SHP77 treated with DMSO at 0.1 percent for 48 hours (cell line): ENCODE measurements at places on chromosomes 5 and 9.

DNA sequence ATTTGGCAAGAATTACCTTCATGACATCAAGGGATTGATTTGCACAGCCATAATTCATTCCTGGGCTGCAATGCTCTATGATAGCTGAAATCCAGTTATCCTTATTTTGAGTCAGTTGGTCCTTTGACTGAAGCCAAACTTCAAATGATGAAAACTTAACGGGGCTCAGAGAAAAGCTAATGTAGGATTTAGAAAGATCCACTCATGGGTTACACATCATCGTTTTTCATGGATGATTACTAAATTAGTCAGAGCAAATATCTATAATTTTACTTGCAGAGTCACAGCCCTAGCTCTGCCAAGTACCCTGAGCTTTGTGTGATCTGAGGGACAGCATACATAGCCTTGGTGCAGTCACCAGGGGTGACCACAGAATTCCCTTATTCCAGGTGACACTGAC lies 27.3 kb upstream of the MUSK start:
- no peak for DNase-seq

GRCh38 chr5:107389775-107390148 lies 281.0 kb downstream of the EFNA5 start:
- DNase-seq: no peak

- DNase-seq: no peak
Measured at GRCh38 chr5:180119031-180119902, 47.7 kb upstream of the RNF130 start.

GRCh38 chr9:123267481-123268198 lies 746 bp downstream of the STRBP start:
- no peak for DNase-seq

DNA sequence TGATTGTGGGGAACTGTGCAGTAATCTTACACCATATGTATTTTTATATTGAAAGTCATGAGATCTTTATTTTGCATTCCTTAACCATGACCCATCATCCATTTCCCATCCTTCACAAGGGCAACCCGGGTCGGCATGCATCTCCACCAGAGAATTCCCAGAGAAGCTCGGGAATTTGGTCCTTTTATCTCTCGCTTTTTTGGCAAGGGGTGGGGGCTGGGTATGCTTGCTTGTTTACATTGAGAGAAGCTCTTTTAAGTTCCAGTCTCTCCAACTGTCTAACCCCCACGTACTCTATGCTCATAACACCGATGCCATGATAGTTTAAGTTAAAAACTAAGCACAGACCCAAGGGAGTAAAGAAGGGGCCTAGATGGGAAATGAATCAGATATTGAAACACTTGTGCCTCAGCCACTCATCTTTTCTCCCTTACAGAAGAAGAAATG lies 109.9 kb upstream of the NFIB start:
- DNase-seq: no peak

- no peak for DNase-seq
Measured at GRCh38 chr5:93584596-93585040, 1.6 kb downstream of the NR2F1 start.

GRCh38 chr5:159877016-159877415 lies 39.3 kb upstream of the ADRA1B start:
- no peak for DNase-seq

- DNase-seq: no peak
Measured at GRCh38 chr9:71822456-71822855, 54.1 kb upstream of the CEMIP2 start.

GRCh38 chr5:123721675-123722276 lies 209.8 kb downstream of the CSNK1G3 start:
- DNase-seq: no peak

DNA sequence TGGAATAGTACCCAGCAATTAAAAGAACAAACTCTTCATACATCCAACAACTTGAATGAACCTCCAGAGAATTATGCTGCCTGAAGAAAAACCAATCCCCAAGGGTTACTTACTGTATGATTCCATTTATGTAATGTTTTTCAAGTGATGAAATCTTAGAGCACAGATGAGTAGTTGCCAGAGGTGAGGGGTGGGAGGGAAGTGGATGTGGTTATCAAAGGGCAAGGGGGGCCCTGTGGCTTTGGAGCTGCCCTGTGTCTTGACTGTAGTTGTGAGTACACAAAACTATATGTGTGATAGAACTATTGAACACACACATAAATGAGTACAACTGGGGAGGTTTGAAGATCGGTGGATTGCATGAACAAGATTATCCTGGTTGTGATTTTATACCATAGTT lies 115.8 kb upstream of the SLC25A48 start:
- DNase-seq: no peak

DNA sequence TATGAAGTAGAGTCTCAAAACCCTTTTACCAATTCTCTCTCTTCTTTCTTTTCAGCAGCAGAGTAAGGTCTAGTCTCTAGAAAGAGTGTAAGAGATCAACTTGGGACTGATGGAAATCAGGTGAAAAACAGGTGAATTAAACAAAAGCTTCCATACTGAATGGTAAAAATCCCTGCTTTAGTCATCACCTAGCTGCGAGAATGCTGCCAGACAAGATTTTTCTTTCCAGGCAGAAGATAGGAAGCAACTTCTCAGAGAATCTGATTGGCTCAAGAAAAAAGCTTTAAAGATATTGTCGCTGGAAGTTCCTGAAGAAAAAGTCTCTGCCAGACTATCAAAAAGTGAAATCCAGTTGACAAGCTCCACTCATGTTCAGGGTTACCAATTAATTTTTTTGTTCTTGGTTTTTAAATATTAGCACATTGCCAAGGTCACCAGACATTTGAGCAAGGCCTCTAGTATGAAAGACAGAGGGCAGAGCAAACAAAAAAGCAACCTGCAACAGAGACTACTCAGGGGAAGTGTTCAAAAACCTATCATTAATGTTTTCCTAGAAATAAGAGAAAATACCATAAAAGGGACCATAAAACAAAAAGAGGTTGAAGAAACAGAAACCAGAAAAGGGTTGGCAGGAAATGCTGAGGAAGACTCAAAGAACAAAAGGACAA lies 9.3 kb downstream of the CDO1 start:
- no peak for DNase-seq

DNA sequence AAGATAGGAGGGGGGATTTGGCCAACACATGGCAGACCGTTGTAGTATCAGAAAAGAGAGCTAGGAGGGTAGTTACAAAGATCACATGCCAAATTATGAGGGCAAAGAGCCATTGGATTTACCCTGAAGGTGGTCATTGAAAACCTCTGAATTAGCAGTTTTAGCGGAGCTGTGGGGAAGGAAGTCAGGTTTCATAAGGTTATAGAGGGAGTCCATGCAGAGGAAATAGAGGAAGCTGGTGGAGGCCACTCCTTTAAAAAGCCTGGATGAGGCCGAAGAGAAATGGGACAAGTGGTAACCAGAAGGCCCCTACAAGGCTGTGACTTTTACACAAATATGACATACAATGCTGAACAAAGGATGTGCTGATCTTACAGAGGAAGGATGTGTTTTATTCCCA lies 13.2 kb downstream of the DOCK8 start:
- no peak for DNase-seq

DNA sequence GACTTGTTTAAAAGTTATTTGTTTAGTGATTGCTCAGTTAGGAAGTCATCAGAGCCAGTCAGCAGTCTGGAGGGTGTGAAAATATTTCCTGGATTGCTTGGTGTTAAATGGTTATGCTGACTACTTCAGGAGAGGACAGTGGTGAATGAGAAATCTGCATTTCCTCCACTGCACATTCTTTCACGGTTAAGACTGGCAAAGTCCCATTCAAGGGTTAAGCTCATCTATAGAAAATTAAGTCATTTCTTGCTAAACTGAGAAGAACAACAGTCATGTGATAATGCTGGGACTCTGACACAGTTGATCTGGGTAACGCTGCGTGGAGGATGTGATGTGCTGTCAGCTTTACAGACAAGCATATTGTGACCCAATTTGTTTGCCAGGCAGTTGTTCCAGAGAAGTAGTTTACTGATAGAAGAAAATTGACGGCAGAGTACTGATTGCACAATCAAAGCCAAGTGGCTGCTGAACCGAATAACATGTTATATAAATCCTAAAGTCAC lies 80.4 kb downstream of the GRAMD2B start:
- no peak for DNase-seq

DNA sequence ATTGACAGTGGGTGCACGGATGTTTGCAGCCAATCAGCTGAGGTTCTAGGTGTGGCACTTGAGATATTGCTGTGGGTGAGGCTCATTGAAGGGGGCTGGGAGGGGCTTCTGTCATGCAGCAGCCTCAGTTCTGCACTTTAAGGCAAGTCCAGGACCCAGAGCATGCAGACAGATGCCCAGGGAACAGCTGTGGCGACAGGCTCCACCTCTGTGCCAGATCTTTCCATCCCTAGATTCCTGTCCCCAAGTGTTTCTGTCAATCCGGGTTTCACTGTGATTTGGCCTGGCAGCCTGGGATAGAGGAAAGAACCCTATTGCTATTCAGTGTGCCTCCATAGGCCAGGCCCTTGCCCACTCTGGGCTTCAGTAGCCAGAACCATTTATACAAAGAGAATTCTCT lies 20.8 kb upstream of the CERCAM start:
- no peak for DNase-seq

- no peak for DNase-seq
Measured at GRCh38 chr5:58018016-58018415, 441.9 kb downstream of the PLK2 start.

DNA sequence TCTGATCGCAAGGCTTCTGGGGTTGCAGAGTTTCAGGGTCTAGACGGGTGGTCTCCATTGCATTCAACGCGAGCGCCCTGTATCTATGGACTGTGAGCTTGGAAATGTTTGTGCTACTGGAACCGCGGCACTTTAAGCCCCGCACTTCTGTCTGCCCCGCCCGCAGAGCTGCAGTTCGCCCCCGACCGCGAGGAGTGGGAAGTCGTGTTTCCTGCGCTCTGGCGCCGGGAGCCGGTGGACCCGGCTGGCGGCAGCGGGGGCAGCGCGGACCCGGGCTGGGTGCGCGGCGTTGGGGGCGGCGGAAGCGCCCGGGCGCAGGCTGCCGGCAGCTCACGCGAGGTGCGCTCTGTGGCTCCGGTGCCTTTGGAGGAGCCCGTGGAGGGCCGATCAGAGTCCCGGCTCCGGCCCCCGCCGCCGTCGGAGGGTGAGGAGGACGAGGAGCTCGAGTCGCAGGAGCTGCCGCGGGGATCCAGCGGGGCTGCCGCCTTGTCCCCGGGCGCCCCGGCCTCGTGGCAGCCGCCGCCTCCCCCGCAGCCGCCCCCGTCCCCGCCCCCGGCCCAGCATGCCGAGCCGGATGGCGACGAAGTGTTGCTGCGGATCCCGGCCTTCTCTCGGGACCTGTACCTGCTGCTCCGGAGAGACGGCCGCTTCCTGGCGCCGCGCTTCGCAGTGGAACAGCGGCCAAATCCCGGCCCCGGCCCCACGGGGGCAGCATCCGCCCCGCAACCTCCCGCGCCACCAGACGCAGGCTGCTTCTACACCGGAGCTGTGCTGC lies 1.0 kb downstream of the ADAMTS19 start:
- DNase-seq: no peak

GRCh38 chr5:78781611-78782286 lies 133.2 kb upstream of the LHFPL2 start:
- DNase-seq: no peak

DNA sequence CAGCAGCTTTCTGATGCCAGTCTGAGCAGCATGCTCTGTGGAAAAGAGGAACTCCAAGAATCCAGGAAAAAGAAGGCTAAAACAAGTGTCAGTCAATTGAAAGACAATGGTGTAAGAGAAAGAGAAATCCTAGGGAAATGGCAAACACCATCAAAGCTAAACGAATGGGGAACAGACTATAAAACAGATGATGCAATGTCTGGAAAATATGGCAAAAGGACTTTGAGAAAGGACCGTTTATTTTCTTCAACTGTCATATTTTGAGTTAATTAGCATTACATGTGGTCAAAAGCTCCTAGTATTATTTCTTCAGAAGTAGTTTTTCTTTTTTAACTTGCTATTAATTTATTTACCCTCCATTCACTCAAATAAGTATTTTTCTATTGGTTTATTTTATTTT lies 465.2 kb downstream of the LRRC70 start:
- no peak for DNase-seq

GRCh38 chr9:112663681-112664080 lies 54.2 kb downstream of the INIP start:
- no peak for DNase-seq

DNA sequence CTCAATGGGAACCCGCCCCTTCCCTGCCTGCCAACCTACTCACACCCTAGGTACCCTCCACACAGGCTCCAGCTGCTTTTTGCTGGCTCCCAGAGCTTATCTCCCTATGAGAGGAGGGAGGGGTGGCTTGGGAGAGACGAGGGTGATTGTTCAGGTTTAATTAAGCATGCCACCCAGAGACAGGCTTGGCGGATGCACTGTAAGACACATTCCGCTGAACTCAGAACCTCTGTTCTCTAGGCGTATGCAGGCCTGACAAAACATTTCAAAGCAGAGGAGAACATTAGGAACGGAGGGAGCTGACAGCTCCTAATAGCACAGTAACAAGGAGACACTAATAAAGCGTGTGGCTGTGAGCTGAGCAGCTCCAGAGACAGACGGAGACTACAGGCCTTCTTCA lies 80.1 kb downstream of the TRIM32 start:
- DNase-seq: no peak

GRCh38 chr5:10339058-10339811 lies 14.3 kb upstream of the MARCHF6 start:
- no peak for DNase-seq
